ENCODE measurements at places on chromosomes 16 and 17.

- no peak for DNase-seq
These were observed 198.4 kb downstream of the CYB561 start for GRCh38 chr17:63247706-63248105.

DNA sequence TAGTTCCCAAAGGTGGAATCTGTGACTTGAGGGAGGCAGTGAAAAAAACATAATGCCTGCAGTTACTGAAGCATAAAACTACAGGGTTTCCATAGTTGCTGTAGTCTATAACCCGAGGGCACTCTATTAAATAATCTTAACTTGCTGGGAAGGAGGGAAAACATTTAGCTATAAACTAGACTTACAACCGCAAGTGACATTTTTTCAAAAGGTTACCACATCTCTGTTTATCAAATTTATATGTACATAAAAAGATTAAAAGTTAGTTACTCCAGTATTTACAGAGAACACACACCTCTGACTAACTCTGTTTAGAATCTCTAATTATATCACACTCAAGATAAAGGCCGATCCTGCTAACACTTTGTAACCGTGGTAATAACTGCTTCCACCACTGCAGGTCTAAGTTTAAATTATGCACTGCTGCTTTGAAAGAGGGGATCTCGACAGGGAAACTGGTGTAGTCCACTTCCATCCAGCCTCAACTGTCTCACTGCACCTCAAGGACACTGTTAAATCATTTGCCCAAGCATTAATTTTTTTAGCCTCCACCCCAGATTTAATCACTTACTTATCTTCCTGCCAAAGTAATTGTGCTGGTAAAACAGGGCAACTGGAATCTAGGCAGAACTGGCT lies 14.6 kb downstream of the KCNJ16 start:
- peak; percentile 92 for DNase-seq

DNA sequence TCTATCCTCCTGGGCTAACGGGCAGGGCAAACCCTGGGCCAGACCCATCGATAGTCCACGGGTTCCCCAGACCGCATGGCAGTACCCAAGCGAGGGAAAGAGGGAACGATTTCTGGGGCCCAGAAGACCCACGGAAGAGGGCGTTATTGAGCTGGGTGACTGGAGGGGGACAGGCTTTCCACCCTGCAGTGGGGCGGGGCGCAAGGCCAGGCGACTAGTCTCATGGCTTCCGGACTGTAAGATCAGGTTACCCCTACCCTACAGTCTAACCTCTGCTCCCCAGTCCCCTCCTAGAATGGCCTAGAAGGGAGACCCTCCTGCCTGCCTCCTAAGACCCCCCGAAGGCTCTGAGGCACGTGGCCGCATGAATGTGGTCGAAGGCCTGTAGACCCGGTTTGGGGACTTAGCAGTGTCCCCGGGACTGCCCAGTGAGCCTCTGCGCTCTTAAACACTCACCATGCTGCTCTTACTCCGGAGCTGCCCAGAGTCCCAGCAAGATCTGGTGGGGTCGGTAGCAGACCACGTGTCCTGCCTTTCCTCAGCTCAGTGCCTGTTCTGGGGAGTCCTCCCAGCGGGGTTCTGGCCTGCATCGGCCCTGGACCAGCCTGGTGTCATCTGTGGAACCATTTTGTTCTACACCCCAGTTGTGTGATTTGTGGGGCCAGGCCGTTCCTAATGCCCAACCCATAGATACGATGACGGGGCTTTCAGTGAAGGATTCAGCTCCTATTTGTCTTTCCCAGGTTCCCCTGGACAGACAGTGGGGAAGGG lies 13.2 kb upstream of the AURKB start:
- DNase-seq, result peak; percentile 68

DNA sequence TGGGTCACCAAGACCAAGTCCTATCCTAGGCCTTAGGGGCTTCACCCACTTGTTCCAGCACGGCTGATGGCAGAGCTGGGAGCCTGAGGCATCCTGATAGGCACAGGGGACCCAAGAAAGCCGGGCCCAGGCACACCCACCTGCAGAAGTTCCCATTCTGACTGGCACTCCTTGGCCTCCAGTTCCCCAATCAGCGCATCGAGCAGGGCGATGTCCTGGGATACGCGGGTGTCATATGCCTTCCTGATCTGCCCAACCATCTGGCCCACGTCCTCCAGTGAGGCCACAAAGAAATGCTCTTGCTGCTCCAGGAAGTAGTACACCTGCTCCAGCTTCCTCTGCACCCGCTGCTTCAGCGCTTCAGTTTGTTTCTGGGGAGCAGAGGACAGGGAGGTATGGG lies 9.6 kb downstream of the MEFV start:
- no peak for DNase-seq

DNA sequence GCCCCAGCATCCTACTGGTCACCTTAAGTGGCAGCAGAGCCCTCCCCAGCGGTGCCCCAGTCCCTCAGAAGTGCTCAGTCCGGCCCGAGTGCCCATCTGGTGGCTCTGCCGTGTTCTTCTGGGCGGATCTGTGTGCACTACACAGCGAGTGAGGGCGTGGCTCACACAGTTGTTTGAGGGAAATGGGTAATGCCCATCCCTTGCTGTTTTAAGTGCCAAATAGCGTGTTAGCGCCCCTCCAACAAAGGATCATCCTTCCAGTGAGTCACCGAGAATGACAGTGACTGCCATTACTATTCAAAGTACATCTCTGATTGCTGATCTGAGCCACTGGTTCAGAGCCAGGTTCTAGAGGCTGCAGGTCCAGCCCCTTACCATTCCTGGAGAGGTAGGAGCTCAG lies 152.0 kb downstream of the LGALS9B start:
- DNase-seq, result peak; percentile 69

GRCh38 chr16:2856061-2856670 lies 1.8 kb downstream of the PRSS22 start:
- no peak for DNase-seq

DNA sequence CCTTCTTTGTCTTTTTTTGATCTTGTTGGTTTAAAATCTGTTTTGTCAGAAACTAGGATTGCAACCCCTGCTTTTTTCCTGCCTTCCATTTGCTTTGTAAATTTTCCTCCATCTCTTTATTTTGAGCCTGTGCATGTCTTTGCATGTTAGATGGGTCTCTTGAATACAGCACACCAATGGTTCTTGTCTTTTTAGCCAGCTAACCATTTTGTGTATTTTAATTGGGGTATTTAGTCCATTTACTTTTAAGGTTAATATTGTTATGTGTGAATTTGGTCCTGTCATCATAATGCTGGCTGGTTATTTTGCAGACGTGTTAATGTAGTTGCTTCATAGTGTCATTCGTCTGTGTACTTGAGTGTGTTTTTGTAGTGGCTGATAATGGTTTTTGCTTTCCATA lies 26.2 kb downstream of the NFATC3 start:
- DNase-seq, result no peak

- no peak for DNase-seq
These were observed 3.1 kb upstream of the TBCD start for GRCh38 chr17:82748756-82749155.

DNA sequence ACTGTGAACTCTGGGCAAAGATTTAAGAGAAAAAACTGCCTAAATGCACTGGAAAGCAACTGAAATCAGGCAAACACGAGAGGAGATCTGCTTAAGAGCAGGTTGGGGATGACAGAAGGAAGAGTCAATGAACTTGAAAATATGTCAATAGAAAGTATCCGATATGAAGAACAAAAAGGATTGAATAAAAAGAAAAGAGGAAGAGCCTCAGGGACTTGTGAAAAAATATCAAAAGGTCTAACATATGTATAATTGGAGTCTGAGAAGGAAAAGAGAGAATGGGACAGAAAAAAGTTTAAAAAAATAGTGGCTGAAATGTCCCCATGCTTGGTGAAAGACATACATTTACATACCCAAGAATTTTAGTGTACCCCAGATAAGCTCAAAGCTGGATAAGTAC lies 195.5 kb downstream of the COPRS start:
- no peak for DNase-seq

DNA sequence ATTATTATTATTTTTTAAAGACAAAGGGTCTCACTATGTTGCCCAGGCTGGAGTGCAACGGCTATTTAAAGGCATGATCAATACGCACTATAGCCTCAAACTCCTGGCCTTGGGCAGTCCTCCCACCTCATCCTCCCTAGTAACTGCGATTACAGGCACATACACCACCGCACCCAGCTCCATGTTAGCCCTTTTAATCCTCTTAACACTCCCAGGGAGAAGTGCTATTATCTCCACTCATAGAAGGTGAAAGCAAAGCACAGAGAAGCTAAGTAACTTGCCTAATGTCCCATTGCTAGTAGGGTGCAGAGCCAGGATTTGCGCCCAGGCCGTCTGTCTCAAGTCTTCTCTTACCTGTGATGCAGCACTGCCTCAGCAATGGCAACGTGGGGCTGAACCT lies 5.0 kb downstream of the HAS3 start:
- no peak for DNase-seq

DNA sequence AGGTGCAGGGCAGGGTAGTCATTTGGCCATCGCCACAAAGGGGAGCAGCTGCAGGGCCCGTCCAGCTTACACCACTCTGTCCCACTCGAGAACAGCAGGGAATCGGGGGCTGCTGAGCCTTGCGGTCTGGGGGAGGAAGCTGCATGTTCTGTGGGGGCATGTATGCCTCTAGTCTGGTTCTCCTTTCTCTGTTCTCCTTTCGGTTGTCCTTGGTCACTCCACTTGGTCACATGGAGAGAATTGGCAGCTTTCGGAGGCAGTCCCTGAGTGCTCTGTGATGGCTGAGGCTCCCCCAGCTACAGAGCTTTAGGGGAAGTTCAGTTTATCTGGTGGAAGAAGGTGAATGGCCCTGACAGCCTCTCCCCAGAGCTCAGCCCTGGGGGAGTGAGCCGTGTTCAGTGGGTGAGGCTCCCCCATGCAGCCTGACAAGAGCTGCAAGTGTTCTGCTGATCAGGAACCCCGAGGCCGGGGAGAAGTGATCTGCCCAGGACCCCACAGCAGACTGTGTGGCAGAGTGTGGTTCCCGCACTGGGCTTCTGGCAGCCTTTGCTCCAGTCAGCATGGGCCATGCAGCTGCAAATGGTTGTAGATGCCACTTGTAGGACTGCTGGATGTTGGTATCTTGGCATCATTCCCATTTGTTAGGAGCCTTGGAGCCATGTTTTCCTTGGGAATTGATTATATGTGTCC lies 22.3 kb upstream of the SMPD3 start:
- DNase-seq, result no peak

DNA sequence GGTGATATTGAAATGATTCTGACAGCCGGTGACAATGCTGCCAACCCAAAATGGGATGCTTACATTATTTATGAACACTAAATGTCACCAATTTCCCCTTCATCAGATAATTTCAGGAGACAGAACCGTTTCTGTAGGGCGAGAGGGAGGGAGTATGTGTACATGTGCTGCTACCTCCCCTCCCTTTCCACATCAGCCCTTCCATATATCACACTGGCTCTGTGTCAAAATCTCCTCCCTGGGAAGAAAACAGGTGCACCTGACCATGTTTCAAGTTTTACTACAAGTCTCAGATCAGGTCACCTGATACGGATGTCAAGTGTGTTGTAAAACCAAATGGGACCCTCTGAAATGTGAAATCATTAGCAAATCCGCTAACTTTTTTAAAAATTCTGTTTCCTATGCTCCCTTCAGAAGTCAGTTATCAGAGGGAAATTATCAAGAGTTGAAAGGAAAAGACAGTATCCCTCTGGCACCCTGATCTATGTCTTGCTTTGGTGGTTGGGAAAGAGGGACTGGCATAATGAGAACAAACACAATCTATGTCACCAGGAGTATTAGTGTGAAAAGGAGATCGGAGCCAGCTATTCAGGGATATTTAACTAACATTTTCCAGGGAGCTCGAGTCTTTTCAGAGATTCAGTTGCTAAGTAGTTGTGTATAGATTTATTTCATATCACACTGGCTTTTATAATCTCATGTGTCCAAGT lies 1002.3 kb upstream of the CDH8 start:
- no peak for DNase-seq

DNA sequence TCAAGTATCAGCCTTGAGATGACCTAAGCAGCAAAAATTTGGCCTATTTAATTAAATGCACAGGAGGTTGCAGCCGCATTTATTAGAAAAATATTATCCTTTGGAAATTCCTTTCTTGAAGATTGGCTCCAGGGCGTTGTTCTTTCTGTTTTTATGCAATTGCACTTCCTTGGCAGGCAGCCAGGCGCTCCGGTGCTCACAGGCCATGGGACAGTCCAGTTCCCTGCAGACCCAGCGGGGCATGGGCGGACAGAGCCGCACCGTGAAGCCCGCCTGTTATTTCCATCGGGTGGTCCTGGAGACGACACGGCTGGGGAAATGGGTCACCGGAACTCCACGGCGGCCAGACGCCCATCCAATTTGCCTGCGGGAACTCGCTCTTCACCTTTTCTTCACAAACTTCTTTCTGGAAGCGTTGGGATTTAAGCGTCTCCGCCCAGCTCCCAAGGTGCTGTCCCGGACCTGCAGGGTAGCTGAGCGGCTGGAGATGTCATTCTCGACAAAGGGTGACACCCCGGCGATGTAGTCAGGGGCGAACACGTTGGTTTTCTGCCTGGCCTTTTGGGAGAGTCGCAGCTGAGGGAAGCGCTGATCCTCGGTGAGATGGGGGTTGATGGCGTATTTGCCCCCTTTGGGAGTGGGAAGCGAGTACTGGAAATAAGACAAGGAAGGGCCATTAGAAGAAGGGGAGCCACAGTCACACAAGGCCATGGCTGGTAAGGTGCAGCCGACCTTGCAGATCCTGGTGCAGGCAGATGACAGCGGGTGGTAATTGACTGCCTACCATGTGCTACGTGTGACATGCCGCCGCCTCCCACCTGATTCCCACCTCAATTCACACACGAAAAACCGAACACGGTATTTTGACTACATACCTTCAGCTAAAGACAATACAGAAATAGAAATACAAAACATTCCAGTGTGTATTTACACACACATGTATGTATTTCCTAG lies 12.5 kb downstream of the NOB1 start:
- peak; percentile 3 for DNase-seq

- peak; percentile 95 for DNase-seq
These were observed 108.5 kb downstream of the NLK start for GRCh38 chr17:28151001-28151400.

- no peak for DNase-seq
These were observed 76.1 kb downstream of the TNRC6C start for GRCh38 chr17:78034429-78035091.

- DNase-seq, result no peak
These were observed 807.0 kb upstream of the SOX9 start for GRCh38 chr17:71313866-71314265.

GRCh38 chr16:75616521-75617010 lies 6.5 kb downstream of the ADAT1 start:
- no peak for DNase-seq

- DNase-seq, result no peak
These were observed 207.0 kb upstream of the COX10 start for GRCh38 chr17:13862346-13862745.

- no peak for DNase-seq
These were observed 5.0 kb upstream of the FTSJ3 start for GRCh38 chr17:63832455-63832854.

- DNase-seq, result no peak
These were observed 6.4 kb downstream of the AOC3 start for GRCh38 chr17:42857389-42857788.

DNA sequence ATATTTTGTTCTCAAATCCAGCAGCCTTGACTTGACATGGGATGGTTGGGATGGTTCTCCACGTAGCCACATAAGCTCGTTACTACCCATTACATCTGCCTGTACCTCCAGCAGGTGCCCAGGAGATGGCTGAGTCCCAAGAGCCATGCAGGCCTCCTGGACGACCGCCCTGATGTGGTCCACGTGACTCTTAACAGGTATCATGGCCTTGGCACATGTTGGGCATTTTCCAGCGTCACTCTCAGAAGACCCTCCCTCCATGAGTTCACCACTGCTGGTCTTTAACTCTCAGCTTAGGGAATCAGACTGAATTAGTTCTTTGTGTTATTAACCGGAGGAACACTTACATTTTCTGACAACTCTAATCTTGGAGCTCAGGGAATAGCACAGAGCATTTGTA lies 161.5 kb downstream of the CDH13 start:
- DNase-seq, result no peak

GRCh38 chr16:63689068-63689467 lies 1432.8 kb downstream of the CDH11 start:
- no peak for DNase-seq

All from NCI-H69 (cell line).